ENCODE measurements at places on chromosomes 4 and X.

DNA sequence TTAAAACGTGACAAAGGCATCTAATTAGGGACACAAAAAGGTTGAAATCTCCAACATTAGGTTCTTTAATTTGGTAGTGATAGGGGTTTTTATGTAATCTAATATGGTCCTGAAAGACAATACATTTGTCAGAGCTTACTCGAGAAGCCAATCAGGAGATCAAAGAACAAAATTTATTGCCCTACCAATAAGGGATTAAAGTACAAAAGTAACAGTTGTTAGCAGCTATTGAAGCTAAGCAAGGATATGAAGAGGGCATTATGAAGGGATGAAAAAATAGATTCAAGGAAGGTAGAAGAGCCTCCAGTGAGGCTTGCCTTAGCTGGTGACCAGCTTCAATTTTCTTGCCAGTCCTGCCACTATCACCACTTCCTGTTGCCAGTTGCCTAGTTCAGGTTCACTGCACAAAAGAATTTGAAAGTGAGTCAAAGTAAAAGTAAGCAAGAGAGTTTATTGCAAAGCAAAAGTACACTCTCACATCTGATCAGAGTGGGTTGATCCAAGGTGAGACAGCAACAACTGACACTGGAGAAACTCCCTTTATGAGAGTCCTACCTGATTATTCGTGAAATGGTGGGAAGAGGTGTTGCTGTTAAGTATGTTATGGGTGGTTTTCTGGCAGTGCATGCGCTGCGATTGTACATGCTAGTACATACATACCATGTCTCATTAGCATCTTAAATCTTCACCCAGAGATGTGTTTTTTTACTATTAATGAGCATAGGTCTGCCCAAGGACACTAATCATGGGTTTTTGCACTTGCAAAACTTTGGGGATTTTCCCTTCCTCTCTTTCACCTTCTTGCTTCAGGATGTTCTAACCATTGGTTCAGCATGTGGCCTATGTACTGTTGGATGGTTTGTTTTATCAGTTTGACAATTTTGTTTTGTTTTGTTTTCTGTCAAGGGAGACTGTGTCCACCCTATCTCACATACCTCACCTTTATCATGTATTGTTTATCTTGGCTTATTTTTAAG, 263.2 kb upstream of the ITM2A start:
- no peak for DNase-seq

DNA sequence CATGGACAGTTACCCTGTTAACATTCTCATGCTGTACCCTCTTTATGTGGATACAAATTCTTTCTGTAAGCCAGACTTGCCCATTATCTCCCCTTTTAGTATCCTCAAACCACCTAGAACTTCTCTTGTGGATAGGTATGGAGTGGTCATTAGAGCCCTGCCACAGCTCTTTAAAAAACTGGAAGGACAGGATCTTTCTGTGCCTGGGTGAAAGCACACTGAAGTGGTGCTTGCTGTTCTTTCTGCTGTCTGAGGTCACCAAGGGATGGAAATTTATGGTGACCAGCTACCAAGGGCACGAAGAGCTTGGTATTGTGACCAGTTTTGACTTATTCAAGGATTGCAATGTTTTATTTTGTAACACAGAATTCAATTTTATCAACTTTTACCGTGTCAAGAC, 344.2 kb downstream of the CBLL2 start:
- no peak for DNase-seq

- DNase-seq = no peak
Observed at GRCh38 chrX:97401154-97401553, 517.4 kb downstream of the RPA4 start.

DNA sequence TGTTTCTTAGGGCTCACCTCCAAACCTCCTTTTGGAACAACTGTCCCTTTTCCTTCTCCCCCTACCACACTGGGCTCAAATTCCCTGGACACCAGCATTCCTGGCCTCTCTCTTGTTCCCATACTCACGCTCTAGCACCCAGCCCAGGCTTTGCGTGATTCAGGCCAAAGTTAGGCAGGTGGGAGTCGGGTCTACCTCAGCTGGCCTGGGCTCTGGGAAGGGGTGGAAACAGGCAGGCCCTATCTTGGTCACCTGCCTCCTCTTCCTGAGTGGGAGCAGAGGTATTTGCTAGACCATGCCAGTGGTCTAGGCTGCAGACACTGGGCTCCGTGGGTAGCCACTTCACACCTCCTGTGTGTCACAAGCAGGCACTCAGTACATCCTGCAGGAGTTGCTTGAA, 211.1 kb upstream of the MAMLD1 start:
- no peak for DNase-seq

All from HL-60 (cell line).